GDM1 (cell line): ENCODE measurements at places on chromosomes 1 and 21.
A peak's percentile ranks its signal among the peaks of the same experiment; 100 is the strongest.

DNA sequence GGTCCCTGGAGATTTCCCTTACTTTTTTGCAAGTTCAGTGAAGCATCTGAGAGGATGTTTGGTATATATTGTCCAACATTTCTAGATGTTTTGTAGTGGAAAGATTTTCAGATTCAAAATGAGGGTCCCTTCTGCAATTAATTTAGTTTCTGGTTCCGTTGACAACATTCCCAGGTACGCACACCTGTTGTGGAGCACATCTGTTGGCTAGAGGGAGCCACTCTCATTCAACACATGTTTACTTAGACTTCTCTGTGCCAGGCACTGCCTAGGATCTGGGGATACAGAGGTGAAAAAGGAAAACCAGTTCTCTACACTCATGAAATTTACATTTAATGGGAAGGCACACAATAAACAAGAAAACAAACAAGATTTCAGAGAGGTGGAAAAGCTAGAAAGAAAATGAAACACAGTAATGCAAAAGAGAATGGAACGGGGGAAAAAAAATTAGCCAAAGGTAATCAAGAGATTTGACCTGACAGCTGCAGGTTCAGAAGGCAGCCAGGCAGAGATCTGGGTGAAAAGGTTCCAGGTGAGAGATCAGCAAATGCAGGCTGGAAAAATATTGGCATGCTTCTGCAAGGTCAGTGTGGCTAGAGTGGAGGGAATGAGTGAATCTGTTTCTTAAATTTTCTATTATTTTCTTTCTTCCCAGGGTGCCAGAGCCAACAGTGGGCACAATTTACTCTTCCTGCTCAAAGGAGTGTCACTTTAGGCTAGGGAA lies 48.4 kb upstream of the KAZN start:
- DNase-seq, result no peak

DNA sequence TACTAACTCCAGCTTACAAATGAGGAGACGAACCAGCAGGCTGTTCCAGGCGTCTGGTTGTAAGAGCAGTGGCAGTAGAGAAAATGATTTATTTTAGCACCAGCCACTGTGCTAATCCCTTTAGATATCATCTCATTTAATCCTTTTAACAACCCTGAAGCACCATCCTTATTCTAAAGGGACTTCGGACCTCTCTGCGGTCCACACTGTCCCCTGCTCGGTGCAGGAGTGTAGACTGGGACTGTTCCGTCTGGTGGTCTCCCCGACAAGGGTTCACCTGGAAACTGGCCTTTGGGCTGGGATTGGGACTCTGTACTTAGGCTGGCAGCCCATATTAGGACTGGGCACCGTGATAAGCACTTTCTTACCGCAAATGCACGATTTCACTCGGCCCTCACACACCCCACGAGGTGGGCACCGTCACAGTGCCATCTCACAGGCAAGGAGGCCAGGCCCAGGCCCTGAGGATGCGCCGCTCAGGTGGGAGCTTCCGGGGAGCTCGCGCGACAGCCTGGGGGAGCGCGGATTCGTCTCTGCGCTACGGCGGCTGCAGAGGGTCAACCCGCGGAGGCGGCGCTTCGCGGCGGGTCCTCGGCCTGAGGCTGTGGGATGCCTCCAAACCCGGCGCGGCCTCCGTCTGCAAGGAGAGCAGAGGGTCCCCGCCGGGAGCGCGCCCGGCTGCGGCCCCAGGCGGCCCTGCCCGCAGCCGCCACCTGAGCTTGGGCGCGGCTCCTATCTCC lies 45.2 kb downstream of the ATP1A1 start:
- peak; percentile 70 for DNase-seq

DNA sequence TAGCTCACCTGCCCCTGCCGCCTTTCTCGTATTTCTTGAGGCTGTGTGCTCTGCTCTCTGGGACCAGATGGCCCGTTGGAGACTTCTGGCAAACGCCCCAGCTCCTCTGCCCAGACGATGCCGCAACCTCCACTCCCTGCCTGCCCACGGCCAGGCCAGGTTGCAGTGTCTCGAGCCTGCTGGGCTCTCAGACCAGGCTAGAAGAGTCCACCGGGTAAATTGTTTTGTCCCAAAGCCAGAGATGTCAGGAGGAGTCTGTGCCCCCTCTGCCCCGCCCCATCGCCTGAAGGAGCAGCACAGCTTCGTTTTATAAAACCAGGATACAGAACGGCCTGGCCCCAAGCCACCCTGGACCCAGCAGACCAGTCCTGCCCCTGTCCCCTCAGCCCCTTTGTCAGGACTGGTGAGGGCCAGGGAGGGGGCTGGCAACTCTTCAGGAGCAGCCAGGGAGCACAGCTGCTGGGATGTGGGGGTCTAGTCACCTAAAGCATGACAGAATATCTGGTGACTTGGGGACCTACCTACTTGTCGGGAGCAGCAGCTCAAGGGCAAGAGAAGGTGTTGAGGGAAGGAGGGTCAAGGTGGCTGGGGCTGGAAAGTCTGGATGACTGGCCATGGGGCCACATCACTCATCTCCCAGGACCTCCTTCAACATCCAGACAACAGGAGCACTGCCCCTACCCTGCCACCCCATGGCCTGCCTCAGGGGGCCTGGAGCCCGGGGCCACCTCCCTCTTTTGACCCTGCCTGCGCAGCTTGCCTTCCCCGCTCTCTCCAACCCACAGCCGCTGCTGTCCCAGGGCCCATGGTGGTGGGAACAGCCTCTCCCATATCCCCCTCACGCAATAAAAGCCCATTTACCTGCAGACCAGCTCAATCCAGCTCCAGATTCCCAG lies 33.9 kb upstream of the LBR start:
- DNase-seq, result no peak

GRCh38 chr1:153293851-153294250 lies 18.9 kb downstream of the PGLYRP3 start:
- peak; percentile 56 for DNase-seq

GRCh38 chr21:30463713-30464112 lies 16.5 kb downstream of the KRTAP19-1 start:
- DNase-seq, result no peak

GRCh38 chr1:95004013-95004412 lies 68.7 kb downstream of the ALG14 start:
- no peak for DNase-seq

DNA sequence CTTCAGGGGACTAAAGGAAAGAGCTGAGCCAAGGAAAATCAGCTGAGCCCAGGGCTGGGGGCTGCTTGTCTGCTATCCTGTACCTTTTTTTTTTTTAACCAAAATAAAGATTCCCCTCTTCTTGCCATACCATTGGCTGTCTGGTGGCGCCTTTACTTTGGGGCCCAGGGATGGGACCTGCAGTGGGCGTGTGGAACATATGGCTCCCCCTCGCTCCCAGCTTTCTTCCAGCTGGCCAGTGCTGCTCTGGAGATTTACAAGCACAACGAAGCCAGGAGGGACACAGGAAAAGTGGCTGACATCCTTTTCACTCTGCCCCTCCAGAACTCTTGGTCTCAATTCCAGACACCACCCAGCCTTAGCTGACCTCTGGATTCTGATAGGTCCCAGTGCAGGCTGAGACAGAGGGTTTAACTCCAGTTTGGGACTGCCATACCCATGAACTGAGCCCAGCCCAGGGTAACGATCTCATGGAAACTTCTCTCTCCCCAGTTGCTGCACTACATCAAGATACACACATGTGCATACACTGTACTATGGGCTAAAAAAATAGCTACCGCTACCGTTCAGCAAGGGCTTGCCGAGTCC lies 5.4 kb upstream of the SFN start:
- DNase-seq, result no peak

DNA sequence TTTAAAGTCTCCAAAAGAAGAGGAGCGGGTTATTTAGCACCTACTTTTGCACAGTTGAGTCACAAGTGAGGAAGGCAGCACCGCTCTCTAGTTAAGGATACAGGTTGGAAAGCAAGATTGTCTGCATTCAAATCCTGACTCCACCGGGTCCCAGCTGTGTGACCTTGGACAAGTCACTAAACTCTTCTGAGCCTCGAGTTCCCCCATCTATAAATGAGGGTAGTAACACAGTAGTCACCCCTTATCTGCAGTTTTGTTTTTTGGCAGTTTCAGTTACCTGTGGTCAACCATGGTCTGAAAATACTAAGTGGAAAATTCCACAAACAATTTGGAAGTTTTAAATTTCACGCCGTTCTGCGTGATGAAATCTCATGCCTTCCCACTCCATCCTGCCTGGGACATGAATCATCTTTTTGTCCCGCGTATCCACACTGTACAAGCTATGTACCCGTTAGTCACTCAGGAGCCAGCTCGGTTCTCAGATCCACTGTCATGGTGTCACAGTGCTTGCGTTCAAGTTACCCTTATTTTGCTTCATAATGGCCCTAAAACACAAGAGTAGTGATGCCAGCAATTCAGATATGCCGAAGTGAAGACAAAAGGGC lies 49.4 kb downstream of the CAPZB start:
- no peak for DNase-seq

GRCh38 chr1:25194572-25195020 lies 37.7 kb downstream of the SYF2 start:
- DNase-seq, result no peak

DNA sequence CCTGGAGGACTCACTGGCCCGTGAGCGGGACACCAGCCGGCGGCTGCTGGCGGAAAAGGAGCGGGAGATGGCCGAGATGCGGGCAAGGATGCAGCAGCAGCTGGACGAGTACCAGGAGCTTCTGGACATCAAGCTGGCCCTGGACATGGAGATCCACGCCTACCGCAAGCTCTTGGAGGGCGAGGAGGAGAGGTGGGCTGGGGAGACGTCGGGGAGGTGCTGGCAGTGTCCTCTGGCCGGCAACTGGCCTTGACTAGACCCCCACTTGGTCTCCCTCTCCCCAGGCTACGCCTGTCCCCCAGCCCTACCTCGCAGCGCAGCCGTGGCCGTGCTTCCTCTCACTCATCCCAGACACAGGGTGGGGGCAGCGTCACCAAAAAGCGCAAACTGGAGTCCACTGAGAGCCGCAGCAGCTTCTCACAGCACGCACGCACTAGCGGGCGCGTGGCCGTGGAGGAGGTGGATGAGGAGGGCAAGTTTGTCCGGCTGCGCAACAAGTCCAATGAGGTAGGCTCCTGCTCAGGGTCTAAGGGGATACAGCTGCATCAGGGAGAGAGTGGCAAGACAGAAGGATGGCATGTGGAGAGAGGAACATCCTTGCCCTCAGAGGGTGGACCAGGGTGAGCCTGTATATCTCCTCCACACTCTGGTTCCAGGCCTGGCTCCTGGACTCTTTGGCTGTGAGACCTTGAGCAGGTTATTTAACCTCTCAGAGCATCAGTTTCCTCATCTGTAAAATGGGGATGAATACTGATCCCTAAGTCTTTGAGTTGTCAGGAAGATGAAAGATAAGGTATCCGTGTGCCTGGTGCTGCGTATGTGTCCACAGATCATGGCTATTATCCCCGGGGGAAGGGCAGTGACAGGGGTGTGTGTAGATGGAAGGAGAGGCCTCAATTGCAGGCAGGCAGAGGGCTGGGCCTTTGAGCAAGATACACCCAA lies 17.2 kb upstream of the SEMA4A start:
- DNase-seq, result no peak

DNA sequence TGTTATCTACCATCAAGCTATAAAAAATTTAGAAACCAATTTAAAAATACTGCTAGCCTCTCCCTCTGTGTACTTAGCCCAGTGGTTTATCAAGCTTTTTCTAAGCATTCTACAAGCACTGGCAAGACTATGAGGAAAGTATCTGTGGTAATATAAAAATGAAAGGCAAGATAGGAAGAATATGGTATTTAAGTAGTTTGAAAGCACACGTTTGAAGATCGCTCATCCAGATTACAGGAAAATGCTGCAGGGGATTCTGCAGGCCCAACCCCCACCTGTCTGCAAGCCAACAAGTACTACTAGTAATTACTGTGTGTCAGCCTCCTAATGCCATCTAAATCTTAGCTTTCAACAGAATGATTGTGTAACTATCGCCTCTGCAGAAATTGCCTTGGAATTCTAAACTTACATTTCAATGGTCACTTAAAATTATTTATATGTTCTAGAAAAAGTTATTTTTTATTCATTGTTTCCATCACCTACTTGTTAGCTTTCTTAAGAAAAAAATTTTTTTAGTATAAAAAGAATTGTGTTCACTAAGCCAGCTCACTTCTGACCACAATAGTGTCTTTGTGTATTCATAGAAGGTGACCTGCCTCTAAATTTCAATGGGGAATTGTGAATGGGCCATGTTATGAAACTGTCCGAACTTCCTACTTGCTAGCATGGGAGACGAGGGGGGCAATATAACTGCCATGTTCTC lies 8.5 kb downstream of the ERRFI1 start:
- DNase-seq, result no peak

DNA sequence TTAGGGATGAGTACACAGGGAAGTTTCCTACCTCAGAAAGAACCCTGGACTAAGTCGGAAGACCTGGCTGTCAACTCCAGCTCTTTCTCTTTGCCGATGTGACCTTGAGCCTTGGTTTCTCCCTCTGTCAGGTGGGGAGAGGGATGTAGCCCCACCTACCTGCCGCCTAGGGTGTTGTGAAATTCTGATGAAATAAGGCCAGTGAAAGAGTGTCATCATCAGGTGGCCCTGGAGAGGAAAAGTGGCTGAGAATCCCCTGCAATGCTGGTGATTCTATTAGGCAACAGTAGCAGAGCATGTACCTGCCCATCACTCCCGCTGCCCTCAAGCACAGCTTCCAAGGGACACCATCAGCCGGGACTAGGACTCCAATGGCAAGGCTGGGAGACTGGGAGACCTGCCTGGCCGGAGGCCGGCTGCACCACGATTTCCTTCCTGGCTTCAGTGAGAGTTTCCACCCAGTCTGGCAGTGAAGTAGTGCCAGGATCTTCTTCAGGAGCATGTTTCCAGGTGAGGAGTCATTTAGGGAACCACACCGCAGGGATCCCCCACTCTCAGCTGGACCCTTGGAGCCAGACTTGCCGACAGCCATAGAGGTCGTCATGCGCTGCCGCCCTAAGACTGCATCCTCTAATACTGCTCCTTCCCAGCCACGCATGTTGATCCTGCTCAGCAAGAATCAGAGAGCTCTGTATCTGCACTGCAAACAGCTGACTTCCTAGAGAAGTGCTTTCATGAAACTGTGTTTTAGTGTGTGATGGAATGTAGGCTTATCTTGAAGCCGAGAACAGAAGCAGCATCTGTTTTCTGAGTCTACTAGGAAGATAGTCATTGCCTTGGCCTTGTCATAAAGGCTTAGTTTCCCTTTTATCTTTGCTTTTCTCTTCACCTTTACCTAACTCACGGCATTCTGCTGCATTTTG lies 88.0 kb upstream of the F3 start:
- DNase-seq, result no peak

GRCh38 chr1:113488576-113489177 lies 98.4 kb downstream of the MAGI3 start:
- DNase-seq, result no peak

- no peak for DNase-seq
Measured at GRCh38 chr1:166882893-166883292, 6.8 kb upstream of the TADA1 start.

DNA sequence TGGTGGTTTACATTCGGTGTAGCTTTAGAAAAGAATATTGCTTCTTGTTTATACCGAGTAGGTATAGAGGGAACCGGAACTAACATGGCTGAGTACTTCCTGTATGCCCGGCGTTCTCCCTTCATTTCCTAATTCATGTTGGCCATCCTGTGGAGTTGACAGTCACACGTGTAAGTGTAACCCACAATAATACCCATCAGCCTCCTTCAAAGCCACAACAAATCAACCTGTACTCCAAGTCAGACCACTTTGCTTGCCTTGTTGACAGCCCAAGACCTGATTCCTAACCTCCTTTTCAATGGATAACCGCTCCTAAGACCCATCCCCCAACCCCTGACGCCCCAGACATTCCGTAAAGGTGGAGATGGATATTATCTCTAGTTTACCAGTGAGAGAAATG lies 42.1 kb downstream of the UBE2U start:
- DNase-seq, result no peak
